ENCODE measurements at places on chromosomes 3 and 15.
A peak's percentile ranks its signal among the peaks of the same experiment; 100 is the strongest.

DNA sequence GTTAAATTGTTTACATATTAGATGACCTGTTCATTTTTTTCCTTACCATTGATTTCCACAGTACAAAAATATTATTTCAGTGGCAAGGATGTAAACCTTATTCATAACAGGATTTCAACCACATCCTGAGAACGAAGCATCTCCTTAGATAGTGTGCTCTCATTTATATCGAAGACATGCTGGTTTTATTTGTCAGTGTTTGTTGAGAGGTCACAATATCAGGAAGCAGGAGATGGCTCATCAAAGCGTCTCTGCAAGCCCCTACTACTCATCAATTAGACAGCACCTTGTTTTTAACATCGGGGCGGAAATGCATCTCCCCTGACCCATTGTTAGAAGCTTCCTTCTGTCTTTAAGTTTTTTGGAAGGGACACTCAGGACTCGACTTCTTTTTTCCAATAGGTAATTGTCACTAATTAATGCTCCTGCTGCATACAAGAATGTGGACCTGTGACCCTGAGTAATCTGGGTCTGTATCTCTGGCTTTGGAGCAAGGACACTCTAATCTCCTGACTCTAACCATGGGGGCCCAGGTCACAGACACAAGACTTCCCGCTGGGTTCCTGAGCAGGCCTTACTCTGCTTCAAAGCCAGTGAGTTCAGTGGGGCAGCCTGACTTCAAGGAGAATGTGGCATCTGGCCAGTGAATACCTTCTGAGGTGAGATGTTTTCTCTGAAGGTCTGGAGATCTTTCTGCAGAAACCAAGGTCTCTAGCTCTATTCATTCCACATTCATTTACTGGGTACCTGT, 50.3 kb downstream of the MECOM start:
- DNase-seq: no peak

- no peak for DNase-seq
These were observed 2.7 kb downstream of the RAB8B start for GRCh38 chr15:63191895-63192618.

GRCh38 chr3:150583028-150583427, 20.1 kb upstream of the SELENOT start:
- no peak for DNase-seq

DNA sequence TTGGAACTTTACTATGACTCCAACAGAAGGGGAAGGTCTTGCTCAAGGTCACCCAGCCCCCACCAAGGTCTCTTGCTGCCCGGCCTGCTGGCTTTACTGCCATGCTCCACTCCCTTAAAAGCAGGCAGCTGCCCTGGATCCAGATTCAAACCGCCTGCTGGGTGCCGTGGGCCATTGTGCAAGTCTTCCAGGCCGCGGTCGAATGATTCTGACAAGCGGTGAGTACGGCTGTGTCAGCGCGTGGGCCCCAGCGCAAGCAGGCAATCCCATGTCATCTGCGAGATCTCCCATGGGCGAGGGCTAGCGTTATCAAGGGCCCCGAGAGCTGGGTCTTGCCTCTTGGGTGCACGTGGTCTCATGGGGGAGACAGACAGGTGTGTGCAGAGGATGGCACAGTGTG, 37.6 kb downstream of the CORO2B start:
- no peak for DNase-seq

DNA sequence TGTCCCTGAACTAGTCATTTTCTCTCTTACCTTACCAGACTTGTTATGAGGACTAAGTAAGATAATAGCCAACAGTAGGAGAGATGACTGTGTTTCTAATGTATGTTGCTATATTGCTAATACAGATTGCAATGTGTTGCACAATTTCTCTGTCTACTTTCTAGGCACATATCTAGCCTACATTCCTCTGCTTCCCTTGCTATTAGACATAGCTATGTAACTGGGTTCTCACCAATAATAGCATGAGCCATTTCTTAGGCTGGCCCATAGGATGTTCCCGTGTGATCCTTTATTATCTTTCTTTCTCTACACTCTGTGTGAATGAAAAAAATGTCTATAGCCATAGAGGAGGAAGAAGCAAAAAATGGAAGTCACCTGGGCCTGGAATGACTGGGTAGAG, 6.8 kb upstream of the LRRN1 start:
- DNase-seq: no peak

GRCh38 chr3:183061391-183062172, 37.7 kb downstream of the MCCC1 start:
- DNase-seq: no peak

DNA sequence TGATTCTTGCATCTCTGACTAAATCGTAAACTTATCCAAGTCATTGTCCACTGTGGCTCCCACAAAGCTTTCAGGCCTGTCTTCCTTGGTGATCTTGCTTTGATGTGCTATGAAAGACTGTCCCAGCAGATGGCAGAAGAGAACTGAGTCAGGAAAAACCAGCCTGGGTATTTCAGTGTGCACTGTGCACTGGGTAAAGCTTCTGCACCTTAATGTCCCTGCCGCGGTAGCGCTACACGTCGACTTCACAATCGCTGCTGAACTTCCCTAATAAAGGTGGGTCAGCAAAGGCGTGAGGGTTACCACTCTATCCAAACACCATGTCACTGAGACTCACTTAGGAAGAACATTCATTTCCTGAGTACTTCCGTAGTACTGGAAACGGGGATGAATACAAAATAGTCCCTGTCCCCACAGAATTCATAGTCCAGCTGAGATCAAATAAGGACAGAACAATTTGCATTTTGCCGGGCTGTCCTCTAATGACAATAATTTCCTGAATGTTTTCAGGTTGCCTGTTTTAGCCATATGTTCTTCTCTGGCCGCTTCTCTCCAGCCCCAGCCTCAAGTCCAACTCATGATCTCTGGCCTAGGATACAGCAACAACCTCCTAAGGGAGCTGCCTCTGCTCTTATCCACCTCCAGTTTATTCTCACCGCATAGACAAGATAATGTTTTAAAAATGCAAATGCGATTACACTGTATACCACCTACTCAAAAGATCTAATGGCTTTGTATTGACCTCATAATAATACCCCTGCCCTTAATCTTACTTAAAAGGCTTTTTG, 83.6 kb upstream of the AKAP13 start:
- DNase-seq: peak; percentile 85

DNA sequence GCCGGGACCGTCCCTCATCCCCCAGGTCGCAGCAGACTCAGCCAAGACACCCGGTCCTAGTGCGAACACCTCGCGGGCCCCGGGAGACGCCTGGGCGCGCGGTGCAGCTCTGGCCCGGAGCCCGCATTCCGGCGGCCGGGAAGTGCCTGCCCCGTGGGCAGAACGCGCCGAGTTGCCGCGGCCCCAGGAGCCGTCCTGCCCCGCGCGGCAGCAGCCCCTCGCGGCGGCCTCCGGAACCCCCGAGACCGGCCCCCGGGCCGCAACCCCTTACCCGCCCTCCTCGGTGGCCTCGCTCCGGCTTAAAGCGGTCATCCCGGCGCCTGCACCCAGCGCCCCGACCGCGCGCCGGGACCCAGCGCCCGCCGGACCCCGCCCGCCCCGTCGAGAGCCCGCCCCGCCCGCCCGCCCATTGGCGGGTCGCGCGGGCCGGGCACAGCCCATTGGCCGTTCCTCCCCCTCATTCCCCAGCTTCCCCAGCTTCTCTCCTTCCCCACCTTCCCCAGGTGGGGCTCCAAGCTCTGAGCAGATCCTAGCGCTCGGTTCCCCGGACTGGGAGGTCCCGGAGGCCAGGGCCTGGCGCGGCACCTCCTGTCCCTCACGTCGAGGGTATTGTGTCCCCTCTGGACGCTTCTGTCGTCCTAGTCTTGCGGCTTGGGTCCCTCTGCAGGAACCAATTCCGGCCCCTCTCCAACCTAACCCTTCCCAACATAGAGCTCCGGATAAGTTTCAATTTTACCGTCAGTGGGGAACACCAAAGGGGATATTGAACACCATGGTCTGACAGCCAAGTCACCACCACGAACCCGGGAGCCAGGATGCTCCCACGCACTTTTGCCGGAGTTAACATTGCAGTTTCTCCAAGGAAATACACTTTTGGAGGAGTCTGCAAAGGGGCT, at the start of gene GRAMD2A:
GRAMD2A (minus strand) TSS at position 328 of the 896 bp plus-strand sequence.
- DNase-seq: no peak

DNA sequence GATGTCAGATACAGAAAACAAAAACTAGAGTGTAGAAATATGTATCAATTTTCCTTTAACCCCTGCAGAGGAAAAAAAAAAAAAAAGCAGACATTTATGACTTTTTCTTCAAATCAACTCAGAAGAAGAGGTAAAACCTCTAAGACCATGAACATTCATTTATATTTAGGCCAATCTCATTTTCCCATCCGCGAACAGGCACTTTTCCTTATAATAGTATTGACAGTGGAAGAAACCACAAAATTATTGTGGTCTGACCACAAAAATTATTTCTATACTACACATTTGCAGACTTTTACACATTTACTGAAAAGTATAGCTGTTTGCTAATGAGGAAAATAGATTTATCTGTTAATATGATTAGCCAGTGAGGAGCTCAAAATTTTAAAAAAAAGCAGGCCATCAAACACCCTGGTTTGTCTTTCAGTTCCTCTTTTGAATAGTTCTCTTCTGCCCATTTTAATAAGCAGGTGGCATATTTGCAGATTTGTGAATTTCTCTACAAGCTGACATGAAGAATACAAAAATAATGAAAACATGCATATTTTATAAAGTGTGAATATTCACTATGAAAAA, 5.7 kb downstream of the OSBPL11 start:
- no peak for DNase-seq

DNA sequence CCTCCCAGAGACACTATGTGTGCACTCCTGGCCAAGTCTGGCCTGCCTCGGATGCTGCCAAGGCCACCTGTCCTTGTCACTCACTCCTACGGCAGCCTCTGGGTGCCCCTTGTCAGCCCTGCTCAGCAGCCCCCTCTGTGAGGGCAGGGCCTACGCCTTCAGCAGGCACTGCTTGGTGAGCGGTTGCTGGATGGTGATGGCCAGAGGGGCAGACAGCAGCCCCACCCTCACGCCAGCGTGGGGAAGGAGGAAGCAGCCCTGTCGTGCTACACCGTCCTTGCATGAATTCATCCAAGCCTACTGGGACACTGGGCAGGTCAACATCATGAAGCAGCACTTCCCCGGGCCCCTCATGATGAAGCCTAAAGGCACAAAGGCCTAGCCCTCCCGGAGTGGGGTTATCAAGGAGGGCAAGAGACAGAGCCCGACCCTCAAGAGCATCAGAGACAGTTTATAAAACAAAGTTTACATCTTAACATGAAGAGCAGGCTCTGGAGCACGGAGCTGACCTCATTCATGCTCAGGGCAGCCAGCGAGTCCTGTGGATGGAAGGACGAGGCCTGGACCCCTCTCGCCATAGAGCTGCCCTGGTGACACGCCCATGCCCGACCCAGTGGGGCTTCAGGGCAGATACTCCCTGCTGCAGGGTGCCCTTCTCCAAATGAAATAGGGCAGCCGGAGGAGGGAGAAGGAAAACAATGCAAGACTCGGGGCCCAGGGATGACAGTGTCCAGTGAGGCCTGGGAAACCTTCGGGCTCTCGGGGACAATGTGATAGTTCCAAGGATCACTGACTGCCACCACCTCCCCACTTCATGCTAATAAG, 25.3 kb downstream of the CHDH start:
- no peak for DNase-seq

All from LoVo (cell line).